ENCODE measurements at places on chromosomes 2 and 18. TPM values are rescaled to one million over a fixed set of nuclear protein-coding genes. Genes with fewer than 3 reads are reported as not detected.

Gene AGAP1
- total RNA-seq, result 35.5 TPM

Gene RNF125
- total RNA-seq, result 0.87 TPM

Gene SKA1
- total RNA-seq, result 4.3 TPM

Gene STPG4
- total RNA-seq, result 0.25 TPM

Gene ATP6V1C2
- not detected for total RNA-seq

Gene GBX2
- total RNA-seq, result 16.7 TPM

Gene KIF5C
- 3.8 TPM for total RNA-seq

GRCh38 chr2:38876407-38876806, 631 bp downstream of the MORN2 start:
- DNase-seq, result no peak

DNA sequence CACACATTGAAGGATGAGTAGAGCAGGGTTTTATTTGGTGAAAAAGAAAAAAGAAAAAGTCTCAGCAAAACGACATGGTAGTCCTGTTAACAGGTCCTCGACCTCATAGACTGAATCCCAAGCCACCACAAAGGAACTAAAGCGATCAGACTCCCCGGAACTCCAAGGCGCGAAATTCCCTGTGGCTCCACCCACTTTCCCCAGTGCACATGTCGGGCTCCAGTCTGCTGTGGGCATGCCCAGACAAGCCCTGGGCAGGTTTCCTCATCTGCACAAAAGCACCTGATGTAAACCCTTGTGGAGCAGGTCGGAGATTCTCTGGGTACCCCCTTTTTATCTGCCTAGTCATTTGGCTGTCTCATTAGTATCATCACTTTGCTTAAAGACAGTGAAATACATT, 170.7 kb upstream of the FSIP2 start:
- DNase-seq, result no peak

DNA sequence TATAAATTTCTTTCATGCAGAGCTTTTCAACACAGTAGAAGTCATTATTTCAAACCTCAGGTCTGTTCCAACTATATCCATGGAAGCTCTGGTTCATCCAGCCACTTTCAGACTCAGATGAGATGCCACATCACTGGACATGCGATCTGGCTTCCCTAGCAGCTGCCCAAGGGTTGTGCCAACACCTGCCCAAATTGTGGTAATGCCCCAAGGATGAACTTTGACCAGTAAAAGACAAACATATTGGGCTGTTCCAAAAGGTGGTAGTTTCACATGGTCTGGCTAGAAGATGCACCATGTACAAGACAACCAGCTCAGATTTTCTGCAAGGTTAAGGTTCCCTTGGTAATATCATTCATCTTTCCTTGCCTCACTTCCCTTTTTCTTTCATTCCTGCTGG, 101.9 kb downstream of the THADA start:
- no peak for DNase-seq

GRCh38 chr2:46704593-46704992, 211.0 kb downstream of the MCFD2 start:
- no peak for DNase-seq

GRCh38 chr2:81513328-81513727, 1208.8 kb upstream of the LRRTM1 start:
- DNase-seq, result no peak

- DNase-seq, result no peak
Measured at GRCh38 chr2:199388728-199389268, 68.9 kb downstream of the SATB2 start.

GRCh38 chr2:55779459-55780421, 86.1 kb upstream of the PNPT1 start:
- DNase-seq, result no peak

DNA sequence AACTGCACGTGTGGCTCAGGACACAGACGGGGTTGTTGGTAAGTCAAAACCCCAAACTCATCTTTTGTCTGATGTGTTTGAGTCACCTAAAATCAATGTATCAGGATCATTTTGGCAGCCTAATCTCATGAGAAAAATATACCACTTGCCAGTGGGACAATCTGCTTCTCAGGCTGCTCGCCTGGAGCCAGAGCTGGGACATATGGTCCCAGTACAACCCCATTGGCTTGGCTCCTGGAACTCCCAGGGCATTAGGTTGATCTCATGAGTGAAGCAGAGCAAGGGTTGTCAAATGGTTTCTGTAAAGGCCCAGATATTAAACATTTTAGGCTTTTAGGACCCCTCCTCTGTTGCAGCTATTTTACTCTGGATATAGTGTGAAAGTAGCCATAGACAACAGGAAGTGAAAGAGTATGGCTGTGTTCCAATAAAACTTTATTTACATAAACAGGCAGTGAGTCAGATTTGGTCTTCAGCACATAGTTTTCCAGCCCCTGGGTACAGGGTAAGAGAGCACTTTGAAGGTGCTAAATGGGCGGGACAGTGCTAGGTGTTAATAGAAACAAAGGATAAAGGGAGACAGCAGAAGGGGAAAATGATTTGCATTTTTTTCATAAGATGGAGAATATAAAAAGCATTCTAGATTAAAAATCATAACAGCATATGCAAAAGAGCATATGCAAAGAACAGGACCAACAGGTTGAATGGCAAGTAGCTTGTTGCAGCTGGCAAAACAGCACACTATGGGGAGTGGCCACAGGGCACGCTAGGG, 290.8 kb downstream of the KCNS3 start:
- DNase-seq, result no peak

DNA sequence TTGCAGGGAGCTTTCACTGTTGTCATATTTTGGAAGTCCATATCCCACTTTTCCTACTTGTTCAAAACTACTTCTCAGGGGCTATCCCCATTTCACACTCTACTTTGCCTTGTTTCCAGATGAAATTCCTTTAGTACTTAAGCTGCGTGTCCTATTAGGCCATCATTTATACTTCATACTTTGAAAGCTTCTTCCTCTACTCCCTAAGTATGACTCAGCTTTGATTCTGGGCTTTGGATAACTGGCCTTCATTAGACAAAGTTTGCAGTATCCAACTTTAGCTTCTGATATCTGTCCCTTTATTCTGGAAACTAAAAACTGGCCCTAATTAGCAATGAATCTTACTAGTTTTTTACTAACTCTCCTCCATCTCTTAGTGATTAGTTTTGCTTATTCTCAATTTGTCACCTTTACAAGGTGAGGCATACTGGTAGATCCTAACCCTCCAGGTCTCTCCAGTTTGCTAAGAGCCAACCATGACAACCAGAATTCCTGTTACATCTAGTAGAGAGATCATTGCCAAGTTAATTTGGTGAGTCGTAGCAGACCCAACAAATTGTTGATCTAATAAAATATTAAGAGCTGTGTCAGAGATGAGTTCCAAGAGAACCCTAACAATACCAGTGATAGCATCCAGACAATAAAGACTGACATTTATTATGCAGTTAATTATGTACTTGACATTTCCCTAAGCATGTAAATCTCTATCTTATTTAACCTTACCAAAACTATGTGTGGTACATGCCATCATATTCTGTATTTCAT, 31.2 kb upstream of the ITGAV start:
- DNase-seq, result no peak

GRCh38 chr18:58908006-58908405, 43.3 kb downstream of the ZNF532 start:
- no peak for DNase-seq

DNA sequence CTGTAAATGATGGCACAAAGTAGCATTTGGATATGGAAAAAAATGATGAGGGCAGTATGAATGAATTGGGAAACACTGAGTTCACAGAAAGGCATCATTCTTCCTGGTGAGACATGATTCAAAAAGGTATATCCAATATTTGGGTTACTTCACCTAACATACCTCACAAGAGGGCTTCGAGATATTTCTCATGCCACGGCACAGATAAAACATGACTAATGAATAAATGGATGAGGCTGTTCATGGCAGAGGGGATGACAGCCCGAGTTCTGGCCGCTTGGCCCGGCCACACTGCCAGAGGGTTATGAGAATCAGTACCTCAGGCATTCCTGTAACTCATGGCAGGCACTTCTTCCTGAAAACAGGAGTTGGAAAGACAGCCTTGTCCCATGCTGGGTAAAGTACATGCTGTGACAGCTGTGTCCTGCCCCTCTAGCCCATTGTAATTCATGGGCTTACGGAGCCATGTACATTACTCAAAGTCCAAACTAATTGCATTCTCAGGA, 116.0 kb upstream of the ACVR1C start:
- no peak for DNase-seq

DNA sequence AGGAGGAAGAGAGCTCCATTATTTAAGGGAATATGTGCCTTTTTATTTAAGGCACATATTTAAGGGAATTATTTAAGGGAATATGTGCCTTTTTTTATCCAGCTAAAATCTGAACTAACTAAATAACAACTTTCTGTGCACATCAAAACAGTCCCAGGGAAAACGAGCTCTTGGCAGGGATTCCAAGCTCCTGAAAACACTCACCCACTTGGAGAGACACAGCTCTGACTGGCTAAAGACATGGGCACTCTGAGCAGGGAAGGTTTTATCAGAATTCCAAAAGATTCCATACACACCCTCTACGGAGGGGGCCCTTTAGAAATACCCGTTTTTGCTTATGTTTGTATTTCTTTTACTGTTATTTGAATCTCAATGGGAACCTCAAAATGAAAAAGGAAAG, 181.0 kb downstream of the ZNF516 start:
- no peak for DNase-seq

DNA sequence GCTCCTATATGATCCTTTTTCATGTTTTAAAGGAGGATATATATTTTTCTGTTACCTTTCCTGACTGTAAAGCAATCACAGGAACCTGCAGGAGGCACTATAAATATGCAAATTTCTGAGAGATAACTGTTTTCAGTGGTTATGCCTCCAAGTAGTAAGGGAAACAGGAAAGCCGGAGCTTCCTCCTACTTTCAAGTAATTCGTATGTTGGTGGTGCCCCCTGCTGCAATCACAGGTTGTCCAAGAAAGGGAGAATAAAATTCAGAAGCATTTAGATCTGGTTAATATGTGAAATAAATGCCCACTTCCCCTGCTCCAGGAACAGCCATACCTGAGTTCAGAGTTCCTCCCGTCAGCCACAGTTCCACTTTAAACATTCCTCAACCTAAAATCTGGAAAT, 12.0 kb upstream of the BCL11A start:
- DNase-seq, result no peak

DNA sequence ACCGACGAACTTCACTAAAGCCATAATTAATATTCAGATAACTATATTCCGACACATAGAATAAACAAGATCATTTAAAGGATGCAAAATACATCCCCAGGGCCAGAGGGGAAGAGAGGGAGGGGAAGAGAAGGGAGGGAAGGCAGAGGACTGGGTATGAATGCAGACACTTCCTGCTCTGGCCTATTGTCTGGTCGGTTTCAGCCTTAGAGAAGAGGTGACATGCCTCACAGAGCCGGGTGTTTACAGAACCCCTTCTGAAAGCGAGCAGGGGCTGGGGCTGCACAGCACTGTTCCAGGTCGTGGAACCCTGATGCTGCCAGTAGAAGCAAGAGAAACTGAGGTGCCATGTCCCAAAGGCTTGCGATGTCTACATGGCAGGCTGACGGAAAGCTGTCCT, 31.0 kb downstream of the CELF4 start:
- DNase-seq, result no peak

GRCh38 chr2:16152928-16153753, 212.8 kb downstream of the MYCN start:
- DNase-seq, result no peak

DNA sequence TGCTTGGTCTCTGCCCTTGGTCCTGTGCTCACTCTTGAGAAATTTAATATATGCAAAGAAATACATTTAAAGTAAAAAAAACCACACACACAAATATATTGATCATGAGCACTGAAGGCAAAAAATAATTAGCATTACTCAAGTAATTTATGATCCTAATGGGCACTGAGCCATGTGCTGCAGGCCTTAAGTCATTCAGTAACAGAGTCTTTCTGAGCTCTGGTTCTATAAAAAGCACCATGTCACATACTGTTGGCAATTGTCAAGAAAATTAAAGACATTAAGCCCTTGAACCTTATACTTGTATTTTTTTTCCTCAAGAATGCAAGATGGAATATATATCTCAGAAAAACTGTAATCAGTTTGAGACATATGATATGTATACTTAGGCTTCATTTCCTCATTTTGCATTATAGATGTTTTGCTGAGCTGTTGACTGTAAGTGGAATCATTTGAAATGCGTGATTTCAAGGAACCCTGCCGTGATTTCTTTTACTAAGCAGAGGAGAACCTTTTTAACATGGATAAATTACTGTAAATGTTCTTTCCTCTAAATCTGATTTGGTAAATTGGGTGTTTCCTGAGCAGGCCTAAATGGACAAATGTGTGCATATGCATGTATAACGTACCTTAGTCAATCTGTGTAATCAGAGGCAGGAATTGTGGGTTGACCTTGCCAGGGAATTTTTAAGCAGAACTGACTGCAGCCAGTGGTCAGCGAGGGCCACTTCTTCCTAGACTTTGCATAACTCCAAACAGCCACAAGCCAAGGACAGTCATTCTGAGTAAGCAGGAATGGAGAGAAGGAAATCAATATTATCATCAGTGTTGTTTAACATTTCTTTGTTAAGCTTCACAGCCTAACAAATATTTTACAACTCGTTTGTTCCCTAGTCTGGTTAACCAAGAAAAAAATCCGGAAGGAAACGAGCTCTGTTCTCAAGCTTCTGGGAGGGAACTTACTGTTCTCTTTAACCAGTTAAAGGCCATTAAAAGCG, 191.5 kb upstream of the ATP5MC3 start:
- DNase-seq, result no peak

DNA sequence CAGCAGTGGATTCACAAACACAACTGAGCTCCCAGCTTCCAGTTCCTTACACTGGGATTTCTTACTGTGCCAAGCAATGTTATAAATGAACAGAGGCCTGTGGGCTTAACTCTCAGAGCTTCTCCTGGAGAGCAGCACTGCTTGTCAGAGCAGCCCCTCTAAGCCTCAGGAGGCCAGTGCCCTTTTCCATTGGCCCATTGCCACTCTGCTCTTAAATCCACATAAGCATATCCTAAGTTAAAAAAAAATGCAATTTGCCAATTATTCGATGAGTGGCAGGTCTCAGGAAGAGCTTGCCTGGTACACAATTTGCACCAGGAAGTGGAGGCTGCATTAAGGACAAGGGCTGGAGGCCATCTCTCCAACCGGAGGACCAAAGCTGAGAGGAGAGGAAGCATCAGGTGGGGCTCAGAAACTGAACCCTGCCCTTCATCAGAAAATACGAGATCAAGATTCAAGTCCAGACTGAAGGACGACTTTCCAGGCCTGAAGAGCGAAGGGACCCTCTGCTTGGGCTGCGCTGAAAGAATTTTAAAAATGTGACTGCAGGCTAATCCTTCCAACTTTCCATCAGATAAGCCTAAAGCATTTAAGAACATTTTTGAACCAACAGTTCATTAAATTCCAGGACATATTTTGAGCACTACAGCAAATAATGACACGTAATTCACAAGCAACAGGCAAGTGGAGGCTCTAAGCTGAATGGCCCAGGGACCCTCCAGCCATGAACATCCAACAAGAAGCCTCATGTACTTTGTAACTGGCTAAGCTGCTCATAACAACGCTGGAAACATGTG, 28.4 kb upstream of the PXDN start:
- no peak for DNase-seq

- DNase-seq, result no peak
Measured at GRCh38 chr2:69099541-69099940, 86.6 kb downstream of the ANTXR1 start.

- peak; percentile 95 for DNase-seq
Measured at GRCh38 chr2:45611020-45611859, at the start of gene SRBD1. Gene SRBD1, minus strand, starts transcription at chr2:45611267. Its CDS starts 5,826 bp downstream, at chr2:45605441.

GRCh38 chr2:568639-569235, 108.5 kb downstream of the TMEM18 start:
- no peak for DNase-seq

All from chondrocyte (in vitro differentiated cells).